Chondrocyte (in vitro differentiated cells): ENCODE measurements at places on chromosomes 2 and 18. TPM values are rescaled to one million over a fixed set of nuclear protein-coding genes. Genes with fewer than 3 reads are reported as not detected.

DNA sequence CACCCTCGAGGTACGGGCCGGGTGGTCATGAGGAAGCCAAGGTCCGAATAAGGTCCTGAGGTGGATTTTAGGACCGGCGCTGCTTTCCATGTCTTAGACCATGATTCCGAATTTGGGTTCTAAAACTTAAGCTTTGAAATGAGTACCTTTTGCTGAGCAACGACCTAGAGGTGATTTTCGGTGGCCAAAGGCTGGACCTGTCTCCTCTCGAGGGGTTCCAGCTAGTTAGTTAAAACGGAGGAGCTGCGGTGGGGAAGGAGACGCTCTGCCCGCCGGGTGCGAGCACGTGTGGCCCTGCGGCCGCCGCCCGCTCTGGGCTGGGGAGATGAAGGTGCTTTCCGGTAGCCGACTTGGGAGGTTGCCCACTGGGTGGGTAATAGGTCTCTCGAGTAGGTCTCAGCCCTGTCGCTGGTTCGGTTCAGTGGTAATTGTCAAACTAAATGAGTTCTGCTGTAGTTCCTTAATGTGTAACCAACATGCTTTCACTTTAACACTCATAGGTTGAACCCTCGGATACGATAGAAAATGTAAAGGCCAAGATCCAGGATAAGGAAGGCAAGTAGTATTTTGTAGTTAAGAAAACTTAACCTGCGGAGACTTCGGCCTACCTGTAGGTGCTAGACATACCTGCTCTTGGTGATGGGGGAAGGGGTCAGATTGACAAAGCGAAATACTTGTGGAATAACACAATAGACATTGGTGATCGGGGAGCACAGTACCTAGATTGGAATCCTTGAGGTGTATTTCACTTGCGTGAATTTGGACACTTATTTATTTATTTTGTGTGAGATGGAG lies 572 bp downstream of the RPS27A start:
- H3K4me3 ChIP-seq: peak overlapping the region; percentile 93
- no peaks in the 10 kb centered on the region for H3K27me3 ChIP-seq
- H3K4me1 ChIP-seq: peaks cover 56% of the 10 kb centered on the region
- H3K36me3 ChIP-seq: peaks cover 14% of the 10 kb centered on the region

DNA sequence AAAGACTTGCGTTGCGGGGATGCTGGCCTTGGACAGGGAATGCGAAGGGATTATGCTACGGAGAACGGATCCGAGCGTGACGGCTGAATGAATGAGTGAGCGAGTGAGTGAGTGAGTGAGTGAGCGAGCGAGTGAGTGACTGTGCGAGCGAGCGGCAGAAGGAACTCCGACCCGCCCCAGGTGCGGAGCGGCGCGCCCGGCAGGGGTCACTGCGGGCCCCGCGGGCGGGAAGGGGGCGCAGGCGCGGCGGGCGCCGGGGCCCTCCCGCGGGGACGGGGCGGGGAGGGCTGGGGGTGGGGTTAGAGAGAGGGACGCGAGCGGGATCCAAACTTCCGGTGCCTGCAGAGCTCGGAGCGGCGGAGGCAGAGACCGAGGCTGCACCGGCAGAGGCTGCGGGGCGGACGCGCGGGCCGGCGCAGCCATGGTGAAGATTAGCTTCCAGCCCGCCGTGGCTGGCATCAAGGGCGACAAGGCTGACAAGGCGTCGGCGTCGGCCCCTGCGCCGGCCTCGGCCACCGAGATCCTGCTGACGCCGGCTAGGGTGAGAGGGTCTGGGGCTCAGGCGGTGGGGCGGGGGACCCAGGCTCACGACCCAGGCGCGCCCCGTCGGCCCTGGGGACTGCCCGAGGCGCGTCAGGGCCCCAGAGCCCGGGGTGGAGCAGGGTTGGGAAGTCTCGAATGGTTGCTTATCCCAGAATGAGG lies at the start of gene ITM2C:
ITM2C (plus strand) TSS at position 338 of the 702 bp plus-strand sequence; CDS start at position 422, 84 bp downstream.
- DNase-seq: no peak
- peak within 1 kb of the TSS; percentile 85 for H3K27ac ChIP-seq
- peak within 1 kb of the TSS; percentile 87 for H3K4me3 ChIP-seq
- peaks cover 41% of the 10 kb centered on the region for H3K4me1 ChIP-seq

DNA sequence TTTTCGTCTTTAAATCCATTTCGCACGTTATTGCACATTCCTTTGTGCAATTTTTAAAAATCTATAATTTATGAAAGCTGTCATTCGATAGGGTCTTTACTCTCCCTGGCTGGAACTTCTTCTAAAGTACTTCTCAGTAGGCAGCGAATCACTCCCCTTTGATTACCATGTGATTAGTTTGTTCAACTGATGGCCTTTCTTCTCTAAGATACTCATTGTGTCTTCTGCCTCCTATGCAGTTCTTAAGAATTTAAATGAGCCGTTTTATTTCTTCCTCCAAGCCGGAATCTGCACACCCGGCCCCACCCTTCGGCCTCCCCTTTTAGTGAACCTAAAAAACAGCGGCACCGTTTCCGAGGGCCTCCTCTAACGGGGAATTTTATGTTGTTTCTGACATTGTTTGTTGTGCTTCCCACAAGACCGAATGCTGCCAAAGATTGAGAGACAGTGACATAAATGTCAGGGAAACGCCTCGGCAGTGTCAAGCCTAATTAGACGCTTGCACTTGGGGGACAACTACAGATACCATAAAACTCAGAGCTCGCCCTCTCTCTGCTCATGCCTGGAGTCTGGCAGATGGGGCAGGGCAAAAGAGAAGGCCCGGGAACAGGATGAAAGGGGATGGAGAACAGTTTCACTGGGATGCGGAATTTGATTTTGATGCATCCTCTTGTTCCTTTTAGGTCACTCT lies 255.3 kb downstream of the BCL11A start:
- H3K36me3 ChIP-seq: no peaks in the 10 kb centered on the region

- H3K4me3 ChIP-seq: no peak overlapping the region
- H3K27me3 ChIP-seq: no peaks in the 10 kb centered on the region
- no peak for DNase-seq
- peaks cover 56% of the 10 kb centered on the region for H3K4me1 ChIP-seq
- H3K27ac ChIP-seq: peak overlapping the region; percentile 91
Measured at GRCh38 chr2:222982909-222983265, 69.1 kb upstream of the KCNE4 start.

- no peaks in the 10 kb centered on the region for H3K27me3 ChIP-seq
- no peak overlapping the region for H3K4me3 ChIP-seq
- H3K36me3 ChIP-seq: peaks cover 2% of the 10 kb centered on the region
- H3K27ac ChIP-seq: no peak overlapping the region
- H3K4me1 ChIP-seq: peaks cover 26% of the 10 kb centered on the region
- DNase-seq: no peak
Measured at GRCh38 chr2:85330839-85331636, 3.2 kb upstream of the TGOLN2 start.

UBXN4 gene
- total RNA-seq: 72.5 to 112 TPM (median 76.4 TPM) in 3 replicates

SLC4A3 gene
- total RNA-seq: 9.7 to 17.2 TPM (median 17.2 TPM) in 3 replicates

LCT gene
- total RNA-seq: not detected in 3 replicates
